ENCODE measurements at places on chromosomes 3 and 15.

DNA sequence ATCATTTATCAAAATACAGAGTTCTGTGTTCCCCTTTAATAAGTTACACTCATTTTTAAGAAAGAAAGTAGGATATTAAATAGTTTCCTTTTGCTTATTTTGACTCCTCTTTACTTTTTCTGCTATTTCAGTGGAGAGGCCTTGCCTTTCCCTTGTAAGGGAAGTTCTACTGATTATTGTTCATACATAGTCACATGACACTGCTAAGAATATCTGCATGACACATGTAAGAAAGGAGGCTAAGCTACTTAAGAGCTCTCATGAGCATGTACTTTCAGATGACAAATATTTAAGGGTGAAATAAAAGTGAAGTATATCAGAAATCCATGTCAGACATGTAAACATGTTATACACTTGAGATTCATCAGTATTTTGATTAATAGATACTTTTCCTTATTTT lies 39.0 kb downstream of the MYRIP start:
- no peak for DNase-seq

DNA sequence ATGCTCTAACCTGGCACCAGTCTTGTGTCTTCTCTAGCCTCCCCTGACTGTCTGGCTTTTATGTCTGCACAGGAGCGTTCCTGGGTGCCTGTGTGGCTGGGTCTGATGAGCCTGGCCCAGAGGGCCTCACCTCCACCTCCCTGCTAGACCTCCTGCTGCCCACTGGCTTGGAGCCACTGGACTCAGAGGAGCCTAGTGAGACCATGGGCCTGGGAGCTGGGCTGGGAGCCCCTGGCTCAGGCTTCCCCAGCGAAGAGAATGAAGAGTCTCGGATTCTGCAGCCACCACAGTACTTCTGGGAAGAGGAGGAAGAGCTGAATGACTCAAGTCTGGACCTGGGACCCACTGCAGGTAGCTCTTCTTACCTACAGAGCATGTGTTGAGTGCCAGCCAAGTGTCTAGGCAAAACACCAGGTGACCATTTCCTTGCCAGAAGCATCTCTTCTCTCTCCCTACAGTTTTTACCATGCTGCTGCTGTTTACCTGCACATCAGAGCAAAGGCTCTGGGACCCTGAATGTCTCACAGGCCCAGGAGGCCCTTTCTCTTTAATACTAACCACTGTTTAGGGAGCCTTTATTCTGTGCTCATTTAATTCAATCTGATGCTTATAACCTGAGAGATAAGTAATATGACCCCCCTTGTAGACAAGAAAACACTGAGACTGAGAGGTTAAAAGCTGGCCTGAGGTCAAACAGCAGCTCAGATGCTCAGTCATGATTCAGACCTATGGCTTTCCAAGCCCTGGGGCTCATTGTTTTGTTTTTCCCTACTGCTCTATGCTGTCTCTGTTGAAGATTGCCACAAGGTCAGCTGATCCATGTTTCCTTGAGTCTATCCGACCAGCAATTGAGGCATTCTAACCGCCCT lies 10.4 kb downstream of the PODXL2 start:
- no peak for DNase-seq

DNA sequence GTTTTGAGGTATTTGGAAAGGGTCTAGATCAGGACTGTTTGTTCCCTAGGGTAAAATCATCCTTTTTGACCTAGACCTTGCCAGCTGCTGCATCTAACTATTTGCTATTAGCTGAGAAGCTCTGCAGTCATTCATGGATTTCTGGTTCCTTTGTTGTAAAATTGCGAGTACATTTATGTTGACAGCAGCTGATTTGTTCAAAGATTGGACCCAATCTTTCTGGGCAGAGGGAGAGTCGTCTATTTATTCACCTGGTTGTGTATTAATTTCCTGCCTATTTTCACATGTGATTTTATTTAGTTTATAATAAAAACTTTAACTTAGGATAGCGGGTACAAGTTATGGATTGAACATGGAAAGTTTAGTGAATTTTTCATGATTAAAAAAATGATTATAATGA lies 236.3 kb downstream of the CNTN4 start:
- no peak for DNase-seq

DNA sequence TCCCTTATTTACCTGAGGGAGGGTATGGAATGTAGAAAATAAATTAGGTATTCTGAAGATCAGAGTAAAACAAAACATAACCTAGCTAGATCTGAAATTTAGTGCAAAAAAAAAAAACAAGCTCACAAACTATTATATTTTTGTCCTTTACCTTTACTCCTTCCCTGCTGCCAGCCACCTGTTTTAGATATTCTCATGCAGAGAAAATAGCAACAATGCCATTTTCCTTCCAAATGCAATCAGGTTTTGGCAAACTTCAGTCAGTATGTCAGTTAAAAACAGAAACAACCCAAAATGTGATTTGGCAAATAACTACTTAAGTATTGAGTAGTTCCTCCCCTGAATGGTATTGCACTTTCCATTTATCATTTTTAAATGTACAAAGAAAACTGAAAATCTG lies 35.8 kb downstream of the PEAK1 start:
- DNase-seq: no peak

DNA sequence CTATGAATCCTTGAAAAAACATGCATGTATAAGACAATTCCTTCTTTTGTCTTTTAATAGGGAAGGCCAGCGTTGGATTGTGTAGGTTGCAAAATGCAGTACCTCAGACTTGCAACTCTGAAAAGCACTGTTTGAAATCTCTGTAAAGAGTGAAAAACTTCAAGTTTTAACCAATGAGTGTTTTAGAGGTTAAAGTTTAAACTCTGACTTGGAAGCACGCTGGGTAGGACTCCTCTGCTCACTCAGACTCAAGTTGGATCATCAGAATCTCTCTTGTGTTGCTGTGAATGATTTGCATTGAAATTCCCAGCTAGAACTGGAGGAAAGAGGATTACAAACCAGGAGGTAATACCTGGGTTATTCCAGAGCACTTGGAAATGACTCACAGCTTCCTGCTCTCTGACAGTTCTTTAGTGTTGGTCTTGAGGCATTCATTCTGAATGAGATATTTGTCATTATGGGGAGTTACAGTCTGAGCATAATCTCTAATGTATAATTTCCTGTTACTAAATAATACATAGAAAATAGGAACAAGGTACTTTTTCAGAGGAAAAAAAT lies 49.1 kb downstream of the PLS1 start:
- no peak for DNase-seq

- no peak for DNase-seq
Measured at GRCh38 chr3:154886437-154886836, 193.7 kb upstream of the MME start.

- no peak for DNase-seq
Measured at GRCh38 chr3:178236555-178237277, 299.5 kb upstream of the KCNMB2 start.

DNA sequence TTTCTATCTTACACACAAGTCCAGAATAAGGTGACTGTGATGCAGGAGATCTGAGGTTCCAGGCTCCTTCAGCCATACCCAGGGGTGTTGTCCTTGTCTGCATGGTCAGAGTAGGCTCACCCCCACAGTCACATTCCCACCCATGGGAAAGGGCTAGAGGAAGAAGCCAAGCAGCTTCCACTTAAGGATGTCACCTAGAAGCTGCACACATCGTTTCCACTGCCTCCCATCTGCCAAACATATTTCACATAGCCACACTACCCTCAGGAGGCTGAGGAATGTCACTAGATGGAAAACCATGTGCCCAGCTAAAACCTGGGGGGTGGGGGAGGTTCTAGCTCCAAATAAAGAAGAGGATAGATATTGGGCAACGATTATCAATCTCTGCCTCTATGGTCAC lies 58.1 kb downstream of the TMEM39A start:
- DNase-seq: no peak

GRCh38 chr3:102136183-102136582 lies 286.9 kb downstream of the NFKBIZ start:
- no peak for DNase-seq

DNA sequence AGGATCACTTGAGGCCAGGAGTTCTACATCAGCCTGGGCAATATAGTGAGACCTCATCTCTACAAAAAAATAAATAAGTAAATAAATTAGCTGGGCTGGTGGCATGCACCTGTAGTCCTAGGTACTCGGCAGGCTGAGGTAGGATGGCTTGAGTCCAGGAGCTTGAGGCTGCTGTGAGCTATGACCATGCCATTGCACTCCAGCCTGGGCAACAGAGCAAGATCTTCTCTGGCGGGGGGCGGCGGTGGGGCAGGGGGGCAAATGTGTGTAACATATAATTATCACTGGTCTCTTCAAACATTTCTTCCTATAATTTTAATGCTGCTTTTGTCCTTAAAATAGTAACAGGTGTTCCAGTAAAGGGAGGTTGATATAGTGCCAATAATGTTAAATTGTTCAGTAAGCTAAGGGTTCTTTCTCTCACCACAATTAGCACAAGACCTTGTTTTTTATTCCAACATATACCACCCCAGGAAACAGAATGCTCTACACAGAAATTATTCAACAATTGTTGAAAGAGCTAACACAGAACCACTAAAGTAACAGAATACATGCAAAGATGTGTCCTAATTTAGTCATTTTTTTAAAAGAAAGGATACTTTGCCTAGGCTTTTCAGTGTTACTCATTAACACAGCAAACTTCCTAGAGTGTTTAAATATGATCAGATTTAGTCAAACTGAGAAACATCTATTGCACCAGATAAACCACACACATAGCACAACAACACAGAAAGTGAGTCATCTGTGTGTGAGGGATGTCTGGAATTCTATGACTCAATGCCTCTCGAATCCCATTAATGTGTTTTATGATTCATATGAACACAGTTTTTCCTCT lies 29.1 kb downstream of the ANKRD28 start:
- no peak for DNase-seq

GRCh38 chr3:174116421-174116820 lies 718.9 kb downstream of the NLGN1 start:
- DNase-seq: no peak

DNA sequence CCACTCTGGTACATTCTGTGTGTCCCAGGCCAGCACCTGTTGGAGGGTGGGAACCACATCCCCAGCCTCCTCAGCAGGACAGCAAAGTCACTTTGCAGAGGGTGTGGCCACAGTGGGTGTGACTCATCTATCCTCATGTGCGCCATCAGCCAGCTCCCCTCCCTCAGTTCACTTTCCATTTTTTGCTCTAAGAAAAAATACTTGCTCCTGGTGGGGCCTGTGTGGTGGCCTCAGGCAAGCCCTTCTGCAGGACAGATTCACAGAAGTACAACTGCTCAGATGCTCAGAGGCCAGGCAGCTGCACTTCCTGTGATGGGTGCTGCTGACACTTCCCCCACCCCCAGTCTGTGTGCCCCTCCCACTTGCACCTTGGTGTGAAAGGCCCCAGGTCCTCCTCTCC lies 78.3 kb upstream of the ALDH1L1 start:
- no peak for DNase-seq

GRCh38 chr3:30502051-30502741 lies 104.2 kb upstream of the TGFBR2 start:
- DNase-seq: no peak

DNA sequence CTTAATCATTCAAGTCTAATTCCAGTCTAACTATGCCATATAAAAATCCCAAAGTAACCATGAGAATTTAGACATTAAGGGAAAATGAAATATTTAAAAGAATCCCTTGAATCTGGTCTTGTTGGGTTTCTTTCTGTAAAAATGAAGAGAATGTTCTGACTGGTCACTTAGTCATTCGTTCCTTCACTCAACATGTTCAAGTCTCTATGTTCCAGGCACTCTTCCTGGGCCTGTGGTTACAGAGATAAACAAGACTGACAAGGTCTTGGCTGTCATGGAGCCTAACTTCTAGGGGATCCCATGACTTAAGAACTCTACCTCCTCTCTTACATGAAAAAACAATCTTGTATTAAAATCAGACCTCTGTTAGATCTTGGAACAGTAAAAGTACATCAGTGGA lies 638.6 kb upstream of the TBL1XR1 start:
- DNase-seq: no peak

- DNase-seq: no peak
Measured at GRCh38 chr3:141335531-141336061, 32.7 kb upstream of the ZBTB38 start.

DNA sequence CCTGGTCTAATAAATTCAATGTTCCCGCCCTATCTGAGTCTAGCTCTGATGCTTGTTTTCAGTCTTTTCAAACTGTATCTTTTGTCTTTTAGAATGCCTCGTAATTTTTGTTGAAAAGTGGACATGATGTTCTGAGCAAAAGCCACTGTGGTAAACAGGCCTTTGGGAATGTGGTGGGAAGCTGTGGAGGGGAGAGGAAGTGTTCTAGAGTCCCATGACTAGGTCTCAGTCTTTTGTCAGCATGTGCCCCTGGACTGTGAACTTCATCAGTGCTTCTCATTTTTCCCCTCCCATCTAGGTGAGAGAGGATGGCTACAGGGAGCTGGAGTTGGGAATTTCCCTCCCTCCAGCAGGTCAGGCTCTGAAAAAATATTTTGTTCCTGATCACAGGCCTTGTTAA lies 33.7 kb downstream of the SUSD5 start:
- DNase-seq: no peak

- DNase-seq: no peak
Measured at GRCh38 chr3:29406291-29406832, 125.5 kb downstream of the RBMS3 start.

DNA sequence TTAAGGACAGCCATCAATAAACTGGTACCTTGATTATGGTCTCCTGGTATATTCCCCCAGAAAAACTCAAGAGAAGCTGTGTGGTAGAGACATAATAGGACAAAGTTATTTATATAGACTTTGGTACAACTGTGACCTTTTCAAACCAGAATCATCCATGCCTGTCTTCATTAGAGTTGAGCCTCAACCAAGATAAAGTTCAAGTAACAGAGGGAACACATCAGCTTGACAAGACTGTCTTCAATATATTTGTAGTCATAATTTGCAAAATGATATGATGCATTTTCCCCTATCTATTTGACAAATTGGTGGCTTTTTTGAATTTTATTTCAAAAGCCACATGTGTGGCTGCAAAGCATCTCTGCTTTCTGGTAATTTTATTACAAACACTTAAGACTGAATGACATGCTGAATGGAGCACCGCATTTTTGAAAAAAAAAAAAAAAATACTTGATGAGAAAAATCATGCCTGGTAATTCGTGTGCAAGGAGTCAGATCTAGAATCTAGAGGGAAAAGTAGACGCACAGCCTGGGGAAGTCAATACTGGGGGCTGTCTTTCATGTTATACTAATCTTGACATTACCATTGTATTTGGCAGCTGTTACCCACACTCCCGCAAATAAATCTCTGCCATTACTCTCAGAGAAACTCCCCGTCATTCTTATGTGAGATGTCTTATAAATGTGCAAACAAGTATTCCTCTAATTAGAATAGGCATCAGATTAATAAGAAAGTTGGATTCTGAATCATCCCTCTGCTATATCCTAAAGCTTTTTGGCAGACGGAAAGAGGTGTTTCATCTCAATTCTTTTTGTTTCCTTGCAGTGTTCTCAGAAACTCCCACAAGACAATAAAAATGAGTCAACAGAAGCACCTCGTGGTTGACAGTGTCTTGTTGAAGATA lies 554.8 kb upstream of the CBLB start:
- no peak for DNase-seq

Data from T-cell (primary cell).